ENCODE measurements at places on chromosomes 11 and 22.

GRCh38 chr11:33910958-33911339 lies 19.1 kb upstream of the LMO2 start:
- no peak for DNase-seq

DNA sequence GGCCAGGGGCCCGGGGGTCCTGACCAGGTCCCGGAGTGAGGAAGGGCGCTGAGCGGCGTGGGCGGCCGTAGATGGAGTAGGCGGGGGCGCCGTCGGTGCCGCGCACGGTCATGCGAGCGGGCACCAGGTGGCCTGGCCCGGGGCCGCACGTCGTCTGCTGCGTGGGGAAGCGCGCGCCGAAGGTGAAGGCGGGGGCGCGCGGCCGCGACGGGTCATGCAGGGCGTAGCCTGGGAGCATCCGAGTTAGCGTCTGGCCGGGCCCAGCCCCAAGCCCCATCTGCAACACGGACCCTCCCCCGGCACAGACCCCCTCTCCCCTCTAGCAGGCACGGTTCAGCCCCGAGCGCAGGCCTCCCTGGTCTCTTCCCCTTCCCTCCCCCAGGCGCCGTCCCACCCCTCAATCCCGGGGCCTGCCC lies 1.7 kb upstream of the TYMP start:
- no peak for DNase-seq

DNA sequence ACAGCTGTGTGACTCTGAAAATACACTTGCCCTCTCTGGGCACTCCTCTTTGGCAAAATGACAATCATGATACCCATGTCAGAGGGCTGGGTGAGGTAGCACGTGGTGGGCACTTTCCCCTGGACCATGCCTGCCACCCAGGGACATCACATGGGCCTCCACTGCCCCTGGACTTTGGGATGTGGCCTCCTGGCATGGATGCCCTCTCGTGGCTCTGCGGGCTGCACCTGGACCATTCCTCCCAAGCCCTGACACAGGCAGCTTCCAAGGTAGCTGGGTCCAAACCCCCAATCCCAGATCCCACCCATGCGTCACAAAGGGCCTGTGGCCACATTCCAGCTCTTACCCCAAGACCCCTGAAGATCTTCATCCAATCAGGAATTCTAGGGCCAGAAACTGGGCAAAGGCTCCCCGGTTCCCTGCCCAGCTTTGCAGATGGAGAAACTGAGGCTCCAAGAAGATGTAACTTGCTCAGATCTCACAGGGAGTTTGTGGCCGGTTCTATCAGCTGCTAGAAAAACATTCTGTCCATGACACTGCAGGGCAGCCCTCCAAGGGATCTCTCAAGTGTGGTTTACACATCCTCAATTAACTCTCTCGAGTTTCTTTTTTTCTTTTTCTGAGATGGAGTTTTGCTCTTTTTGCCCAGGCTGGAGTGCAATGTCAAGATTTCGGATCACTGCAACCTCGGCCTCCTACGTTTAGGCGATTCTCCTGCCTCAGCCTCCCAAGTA lies 35.4 kb upstream of the CYB5R3 start:
- no peak for DNase-seq

GRCh38 chr11:101912823-101913284 lies 2.0 kb upstream of the CEP126 start:
- DNase-seq: no peak

DNA sequence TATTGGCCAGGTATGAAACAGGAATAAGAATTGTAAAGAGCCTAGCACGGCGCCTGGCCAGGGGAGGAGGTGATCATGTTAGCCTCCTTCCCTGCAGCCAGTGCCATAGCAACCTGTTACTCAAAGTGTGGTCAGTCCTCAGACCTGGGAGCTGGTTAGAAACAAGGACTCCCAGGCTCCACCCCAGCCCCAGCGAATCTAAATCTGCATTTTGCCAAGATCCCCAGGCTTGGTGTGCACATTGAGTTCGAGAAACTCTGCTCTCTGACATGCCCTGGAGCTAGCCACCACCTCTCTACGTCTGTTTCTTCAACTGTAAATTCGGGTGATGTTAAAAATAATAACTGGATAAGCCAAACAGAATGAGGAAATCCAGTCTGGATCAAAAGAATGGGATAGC lies 56.1 kb upstream of the ALX4 start:
- no peak for DNase-seq

GRCh38 chr11:44509296-44509695 lies 56.2 kb upstream of the CD82 start:
- DNase-seq: no peak

GRCh38 chr11:32099516-32099915 lies 8.6 kb downstream of the RCN1 start:
- no peak for DNase-seq

- no peak for DNase-seq
These were observed 12.9 kb upstream of the FAT3 start for GRCh38 chr11:92211576-92212167.

DNA sequence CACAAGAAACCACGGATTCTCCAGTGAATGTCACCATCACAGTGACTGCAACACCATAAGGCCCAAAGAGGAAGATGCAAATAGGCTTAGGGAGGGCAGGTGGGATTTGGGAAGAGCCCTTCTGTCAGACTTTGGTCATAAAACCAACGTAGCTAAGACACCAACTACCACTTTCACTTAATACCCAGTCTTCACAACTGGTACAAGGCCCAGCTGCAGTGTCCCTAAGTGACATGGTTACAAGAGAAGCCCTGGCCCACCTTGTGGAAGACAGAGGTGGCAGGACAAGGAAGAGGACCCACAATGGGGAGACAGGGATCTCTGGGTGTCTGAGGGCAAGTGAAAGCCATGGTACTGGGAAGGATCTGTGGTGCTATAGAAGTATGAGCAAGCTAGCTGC lies 10.0 kb downstream of the VSIG10L2 start:
- DNase-seq: no peak
